Activated CD4-positive, alpha-beta memory T cell treated with anti-CD3 and anti-CD28 coated beads, Interleukin-2, amount 10 ng/mL, durations not matched to agents 7 days and 5 days (primary cell): ENCODE measurements at places on chromosomes 16 and 17.
A peak's percentile ranks its signal among the peaks of the same experiment; 100 is the strongest.

DNA sequence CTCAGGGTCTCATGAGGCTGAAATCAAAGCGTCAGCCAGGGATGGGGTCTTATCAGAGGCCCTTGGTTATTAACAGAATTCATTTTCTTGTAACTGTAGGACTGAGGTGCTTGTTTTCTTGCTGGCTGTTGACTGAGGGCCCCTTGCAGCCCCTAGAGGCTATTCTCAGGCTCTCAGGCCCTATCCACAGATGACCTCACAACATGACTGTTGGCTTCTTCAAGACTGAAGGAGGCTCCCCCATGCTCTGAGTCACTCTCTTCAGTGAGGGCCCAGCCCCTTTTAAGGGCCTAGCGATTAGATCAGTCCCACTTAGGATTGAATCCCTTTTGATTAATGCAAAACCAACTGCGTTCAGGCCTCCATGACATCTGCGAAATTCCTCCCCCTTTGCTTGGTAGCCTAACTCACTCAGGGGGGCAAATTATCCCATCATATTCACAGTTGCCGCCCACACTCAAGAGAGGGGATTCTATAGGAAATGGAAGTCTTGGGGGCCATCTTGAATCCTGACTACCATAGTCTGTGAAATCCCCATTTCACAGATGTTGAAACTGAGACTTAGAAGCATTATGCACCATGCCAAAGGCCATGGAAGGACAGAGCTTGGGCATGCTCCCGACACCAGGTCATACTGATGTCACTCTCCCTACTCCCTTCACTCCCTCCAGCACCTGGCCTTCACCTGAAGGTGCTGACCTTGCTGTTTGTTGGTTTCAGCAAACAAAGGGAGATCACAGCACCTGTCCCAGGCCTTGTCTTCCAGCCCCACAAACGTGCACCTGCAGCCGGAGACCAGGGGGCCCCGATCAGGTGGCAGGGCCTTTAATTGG, 592.3 kb downstream of the MAF start:
- DNase-seq: no peak

GRCh38 chr16:4488499-4488967, 12.3 kb downstream of the HMOX2 start:
- DNase-seq: peak; percentile 33

DNA sequence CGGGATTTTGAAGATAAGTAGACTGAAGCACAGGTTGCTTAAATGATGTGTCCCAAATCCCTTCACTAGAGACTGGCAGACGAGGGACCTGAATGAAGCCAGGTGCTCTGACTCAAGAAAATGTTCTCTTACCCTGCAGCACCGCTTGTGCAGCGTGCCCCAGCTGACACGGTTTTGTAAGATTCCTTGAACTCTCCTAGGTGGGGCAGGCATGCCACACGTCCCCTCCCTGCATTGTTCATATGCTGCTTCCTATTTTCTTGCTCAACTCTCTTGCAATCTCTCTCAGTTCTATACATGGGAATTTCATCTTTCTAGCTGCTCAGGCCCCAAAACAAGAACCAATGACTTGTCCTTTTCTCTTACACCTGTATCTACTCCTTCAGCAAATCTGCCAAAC, 22.1 kb upstream of the HNF1B start:
- no peak for DNase-seq

GRCh38 chr17:76039121-76039520, 12.0 kb upstream of the EVPL start:
- DNase-seq: no peak

DNA sequence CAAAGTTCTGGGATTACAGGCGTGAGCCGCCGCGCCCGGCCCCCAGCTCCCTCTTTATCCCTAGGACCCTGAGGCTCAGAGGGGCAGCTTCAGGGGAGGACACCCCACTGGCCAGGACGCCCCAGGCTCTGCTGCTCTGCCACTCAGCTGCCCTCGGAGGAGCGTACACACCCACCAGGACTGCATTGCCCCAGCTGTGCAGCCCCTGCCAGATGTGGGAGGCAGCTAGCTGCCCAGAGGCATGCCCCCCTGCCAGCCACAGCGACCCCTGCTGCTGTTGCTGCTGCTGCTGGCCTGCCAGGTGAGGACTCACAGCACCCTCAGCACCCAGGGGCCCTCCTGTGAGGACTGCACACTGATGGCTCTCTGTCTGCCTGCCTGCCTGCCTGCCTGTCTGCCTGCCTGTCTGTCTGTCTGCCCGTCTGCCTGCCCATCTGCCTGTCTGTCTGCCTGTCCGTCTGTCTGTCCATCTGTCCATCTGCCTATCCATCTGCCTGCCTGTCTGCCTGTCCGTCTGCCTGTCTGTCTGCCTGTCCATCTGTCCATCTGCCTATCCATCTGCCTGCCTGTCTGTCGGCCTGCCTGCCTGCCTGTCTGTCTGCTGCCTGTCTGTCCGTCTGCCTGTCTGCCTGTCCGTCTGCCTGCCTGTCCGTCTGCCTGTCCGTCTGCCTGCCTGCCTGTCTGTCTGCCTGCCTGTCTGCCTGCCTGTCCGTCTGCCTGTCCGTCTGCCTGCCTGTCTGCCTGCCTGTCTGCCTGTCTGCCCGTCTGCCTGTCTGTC, 5.0 kb downstream of the GCGR start:
- no peak for DNase-seq

- DNase-seq: no peak
Measured at GRCh38 chr17:48894886-48895285, 2.3 kb downstream of the ATP5MC1 start.

DNA sequence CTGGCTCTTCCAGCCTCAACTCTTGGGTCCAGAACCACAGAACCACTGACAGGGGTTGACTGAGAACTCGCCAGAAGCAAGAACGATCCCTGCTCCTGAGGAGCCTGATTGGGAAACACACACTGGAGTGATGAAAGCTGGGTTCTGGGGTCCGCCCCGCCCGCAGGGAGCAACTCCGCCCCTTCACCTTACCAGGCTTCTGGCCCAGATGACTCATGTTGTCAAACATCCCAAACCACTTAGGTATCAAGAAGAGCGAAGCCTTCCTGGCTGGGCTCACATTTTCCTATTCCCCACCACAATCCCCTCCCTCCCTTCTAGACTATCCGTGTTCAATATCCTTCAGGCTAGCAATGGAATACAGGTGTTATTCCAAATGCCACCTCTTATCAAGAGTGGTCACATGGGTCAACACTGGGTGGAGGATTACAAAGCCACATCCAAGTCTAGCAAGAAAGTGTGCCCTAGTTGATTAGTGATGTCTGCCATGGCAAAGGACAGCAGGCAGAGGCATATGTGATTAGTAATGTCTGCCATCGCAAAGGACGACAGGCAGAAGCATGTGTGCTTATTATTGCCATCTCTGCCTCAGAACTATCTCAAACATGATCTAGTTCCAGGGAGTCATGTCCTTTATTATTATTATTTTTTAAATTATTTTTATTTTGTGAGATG, 70.5 kb downstream of the TIMM22 start:
- DNase-seq: no peak

- no peak for DNase-seq
Measured at GRCh38 chr16:11389631-11390565, 44.6 kb downstream of the RMI2 start.

DNA sequence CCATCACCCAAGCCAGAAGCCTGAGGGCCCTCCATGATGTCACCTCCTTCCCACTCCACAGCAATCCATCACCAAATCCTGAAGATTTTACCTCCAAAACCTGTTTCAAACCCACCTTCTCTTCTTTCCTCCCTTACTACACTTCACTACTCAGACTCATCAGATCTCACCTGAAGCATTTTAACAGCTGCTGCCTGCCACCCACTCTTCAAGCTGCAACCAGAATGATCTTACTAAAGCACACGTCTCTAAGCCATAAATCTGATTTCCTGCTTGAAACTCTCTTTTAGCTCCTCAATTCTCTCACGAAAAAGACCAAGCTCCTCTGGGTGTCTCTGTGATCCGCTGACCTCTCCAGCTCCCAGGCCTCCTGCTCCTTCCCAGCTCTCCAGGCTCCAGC, 46.5 kb downstream of the CDK5R1 start:
- DNase-seq: no peak

GRCh38 chr17:49508866-49509587, 13.9 kb downstream of the NGFR start:
- DNase-seq: no peak

DNA sequence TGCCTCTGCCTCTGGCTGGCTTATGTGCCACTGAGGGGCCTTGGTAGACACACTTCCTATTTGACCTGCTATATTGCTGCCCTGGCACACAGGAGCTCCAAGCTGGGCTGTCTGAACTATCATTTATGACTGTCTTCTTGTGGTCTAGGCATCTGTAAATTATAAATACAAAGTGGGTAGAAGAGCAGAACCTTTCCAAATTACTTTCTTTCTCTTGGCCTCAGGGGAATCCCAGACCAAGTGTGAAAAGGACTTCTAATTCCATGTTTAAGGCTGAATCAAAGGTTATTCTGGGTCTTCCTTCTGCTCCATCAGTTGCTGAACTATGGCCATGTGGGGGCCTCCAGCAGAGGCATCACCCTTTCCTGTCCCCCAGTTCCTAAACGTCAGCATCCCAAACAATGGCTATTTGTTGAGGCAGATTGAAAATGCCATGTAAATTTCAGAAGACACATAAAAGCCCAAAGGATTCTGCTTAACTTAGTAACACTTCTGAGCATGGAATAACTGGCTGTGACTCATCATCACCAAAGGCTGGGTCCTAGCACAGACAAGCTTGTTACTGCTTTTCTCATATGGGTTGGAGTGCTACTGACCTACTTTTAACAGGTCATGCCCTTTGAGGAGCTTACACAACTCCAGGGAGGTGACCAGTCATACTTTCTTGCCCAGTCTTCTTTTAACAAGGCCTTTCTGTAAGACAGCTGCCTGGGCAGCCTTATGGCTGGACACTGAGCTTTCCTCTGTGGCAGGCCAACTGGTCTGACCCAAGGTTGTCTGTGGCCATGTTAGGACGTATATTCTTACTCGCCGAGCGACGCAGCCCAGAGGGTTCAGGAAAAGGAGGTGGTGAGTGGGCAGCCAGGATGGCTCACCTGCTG, 154.8 kb downstream of the VPS53 start:
- DNase-seq: no peak

DNA sequence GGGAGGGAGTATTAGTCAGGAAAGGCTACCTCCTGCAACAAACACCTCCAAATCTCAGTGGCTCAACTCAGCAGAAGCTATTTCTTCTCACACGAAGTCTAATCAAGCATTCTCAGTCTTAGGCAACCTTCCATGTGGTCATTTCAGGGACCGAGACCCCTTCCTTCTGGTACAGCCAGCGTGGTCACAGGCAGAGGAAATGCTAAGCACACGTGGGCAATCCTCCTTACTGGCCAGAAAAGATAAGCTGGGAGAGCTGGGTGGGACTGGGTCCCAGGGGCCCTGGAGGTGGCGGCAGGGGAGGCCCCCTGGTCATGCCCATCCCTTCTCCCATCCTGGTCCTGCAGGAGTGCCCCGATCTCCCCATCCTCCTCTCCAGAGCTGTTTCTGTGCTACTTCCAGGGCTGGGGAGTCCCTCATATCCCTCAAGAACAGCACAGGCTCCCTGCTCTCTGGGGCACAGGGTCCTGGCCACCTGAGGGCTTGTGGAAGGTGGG, 5.7 kb upstream of the CX3CL1 start:
- no peak for DNase-seq

DNA sequence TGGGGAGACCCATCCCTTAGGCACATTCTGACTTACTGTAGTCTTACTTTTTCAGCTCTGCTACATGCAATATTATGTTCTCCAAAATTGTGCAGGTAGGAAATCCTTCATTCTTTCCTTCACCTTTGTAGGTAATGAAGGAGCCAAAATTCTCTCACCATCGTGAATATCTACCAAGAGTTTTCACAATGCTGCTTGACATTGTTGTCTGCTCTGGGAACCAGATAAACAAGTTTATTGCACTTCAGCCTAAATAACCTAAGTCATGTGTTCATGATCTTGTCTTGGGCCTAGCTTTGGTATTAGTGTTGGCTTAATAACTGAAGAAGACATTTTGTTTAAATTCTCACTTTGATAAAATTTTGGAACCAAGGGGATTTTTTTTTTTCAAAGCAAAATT, 110.8 kb upstream of the ELAC2 start:
- no peak for DNase-seq

- DNase-seq: no peak
Measured at GRCh38 chr17:20735796-20736195, 156.3 kb downstream of the CDRT15L2 start.

- DNase-seq: no peak
Measured at GRCh38 chr16:9797306-9797705, 384.9 kb downstream of the GRIN2A start.

- no peak for DNase-seq
Measured at GRCh38 chr16:11194913-11195312, 61.1 kb downstream of the SOCS1 start.

DNA sequence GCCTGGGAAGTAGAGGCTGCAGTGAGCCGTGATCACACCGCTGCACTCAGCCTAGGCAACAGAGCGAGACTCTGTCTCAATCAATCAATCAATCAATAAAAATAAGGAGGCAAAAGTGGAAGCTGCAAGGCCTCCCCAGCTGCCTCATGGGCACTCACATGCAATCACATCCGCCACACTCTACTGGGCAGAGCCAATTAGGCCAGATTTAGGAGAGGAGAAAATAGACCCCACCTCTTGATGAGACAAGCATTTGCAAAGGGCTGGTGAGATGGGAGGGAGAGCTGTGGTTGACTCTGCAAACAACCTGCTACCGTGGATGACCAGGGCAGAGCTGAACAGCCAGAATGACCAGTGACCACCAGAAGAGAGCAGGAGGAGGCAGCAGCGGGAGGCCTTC, 14.7 kb upstream of the GSG1L start:
- no peak for DNase-seq

DNA sequence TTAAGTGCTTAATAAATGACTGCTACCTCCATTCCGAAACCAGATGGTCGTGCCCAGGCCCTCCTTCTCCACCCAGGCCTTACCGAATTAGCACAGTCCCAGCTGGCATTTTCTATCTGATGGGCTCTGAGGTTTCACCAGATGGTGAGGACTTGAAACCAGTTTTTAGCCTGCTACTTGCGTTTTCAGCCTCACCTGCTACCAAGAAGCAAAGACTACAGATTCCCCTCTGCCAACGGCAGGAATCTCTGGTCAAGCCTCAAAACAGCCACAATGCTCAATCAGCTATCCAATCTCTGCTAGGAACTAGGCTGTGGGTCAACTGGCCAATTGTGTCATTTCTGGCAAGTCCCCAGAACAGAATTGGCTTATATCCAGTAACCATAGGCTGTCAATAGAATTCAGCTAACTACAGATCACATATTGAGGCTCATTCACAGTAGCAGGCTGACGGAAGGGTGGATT, 11.7 kb downstream of the PECAM1 start:
- DNase-seq: no peak

DNA sequence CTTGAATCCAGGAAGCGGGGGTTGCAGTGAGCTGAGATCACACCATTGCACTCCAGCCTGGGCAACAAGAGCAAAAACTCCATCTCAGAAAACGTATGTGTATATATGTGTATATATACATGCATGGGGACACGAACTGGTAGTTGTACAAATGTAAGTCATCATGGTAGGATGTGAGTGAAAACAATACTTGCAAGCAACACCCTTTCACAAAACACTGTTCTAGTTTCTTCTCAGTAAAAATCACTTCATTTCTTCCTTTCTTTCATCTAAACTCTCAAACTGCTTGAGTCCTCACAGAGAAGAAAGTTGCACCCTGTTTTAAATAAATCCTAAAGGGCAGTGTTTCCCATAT, 51.8 kb downstream of the METTL16 start:
- DNase-seq: no peak
